Thyroid gland (tissue), 4 donors: ENCODE measurements at places on chromosomes 6 and 20.

DNA sequence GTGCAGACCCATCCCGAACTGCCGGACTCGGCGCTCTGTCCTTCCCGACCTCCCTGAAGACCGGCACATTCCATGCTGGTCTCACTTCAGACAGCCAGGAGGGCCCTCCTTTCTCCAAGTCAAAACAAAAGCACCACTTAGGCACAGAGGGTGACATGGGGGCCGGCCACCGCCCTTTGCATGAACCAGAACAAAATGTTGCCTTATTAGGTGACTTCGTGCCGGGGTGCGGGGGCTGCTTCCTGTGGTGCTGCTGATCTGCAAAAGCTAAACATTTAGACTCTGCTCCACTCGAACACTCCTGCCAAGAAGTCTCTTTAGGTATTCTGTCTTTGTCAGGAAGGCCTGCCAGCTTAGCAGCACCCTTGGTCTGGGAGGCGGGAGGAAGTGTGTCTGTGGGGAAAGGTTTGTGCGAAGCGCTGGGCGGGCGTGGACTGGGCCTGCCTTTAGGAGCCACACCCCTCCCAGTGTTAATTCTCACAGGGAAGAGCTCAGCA is 133.8 kb downstream of the SMOC2 start:
- peak; percentile 71 for DNase-seq

DNA sequence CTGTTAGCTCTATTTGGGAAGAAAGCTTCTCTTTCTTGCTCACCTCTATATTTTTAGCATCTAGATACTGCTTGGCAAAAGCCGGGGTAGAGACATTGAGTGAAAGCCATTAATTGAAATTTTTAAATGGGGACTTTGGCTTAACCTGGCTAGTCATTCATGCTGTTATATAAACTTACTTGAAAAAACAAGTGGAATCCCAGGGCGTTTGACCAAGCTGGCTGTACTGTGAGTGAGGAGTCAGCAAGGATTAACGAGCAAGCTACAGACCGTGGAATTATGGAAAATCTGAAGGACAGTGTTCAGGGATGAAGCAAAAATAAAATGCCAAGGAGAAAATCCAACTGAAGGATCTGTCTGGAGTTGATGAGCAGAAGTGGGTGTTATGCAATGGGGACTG is 232.0 kb downstream of the GRM1 start:
- DNase-seq, result peak; percentile 11

DNA sequence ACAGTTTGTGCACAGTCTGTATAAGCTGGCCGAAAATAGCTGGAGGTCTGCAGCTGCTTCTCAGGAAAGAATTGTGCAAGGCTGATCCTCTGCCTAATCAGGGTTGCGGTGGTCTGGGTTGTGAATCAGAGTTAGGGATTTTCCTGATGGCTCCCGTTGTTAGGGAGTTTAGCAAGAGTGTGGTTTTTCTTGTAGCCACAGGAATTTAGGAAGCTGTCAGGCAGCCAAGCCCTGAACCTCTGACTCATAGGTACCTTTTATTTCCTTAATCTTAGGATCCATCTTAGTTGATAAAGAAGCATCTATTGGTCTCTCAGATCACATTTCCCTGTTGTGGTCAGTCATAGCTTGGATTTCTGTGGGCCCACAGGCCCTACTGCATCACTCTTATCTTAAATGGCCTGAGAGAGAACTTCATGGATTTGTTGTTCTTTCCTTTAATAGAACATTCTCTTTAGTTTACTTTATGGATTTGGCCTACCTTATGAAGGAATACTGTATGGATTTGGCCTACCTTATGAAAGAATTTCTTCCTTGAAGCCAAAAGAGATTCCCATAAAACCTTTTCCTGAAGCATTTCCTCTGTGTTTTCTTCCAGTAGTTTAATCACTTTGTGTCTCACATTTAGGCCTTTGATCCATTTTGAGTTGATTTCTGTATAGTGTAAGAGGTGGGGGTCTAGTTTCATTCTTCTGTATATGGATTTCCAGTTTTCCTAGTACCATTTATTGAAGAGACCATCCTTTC is 10.3 kb downstream of the KIF25 start:
- no peak for DNase-seq

GRCh38 chr6:53100561-53100960 is 35.4 kb downstream of the FBXO9 start:
- no peak for DNase-seq

- no peak for DNase-seq
Observed at GRCh38 chr6:156425359-156426020, 351.7 kb upstream of the ARID1B start.

DNA sequence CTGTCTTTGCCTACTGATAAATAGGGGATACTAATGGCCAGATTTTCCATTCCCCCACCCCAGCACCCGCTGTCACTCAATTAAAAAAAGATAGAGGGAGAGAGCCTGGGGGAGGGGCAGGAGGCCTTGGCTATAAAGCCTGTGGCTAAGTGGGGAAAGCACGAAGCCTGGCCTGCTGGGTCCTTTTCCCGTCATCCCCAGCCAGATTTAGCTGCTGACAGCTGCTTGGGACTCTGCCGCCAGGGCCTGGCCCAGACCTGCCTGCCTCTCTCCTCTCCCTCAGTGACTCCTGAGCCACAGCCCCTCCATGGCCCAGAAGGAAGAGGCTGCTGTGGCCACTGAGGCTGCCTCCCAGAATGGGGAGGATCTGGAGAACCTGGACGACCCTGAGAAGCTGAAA is at the start of gene APOBEC2:
TSS of gene APOBEC2 (plus strand) at position 162 of the 400 bp plus-strand sequence. CDS start at position 308, 146 bp downstream.
- DNase-seq, result no peak

DNA sequence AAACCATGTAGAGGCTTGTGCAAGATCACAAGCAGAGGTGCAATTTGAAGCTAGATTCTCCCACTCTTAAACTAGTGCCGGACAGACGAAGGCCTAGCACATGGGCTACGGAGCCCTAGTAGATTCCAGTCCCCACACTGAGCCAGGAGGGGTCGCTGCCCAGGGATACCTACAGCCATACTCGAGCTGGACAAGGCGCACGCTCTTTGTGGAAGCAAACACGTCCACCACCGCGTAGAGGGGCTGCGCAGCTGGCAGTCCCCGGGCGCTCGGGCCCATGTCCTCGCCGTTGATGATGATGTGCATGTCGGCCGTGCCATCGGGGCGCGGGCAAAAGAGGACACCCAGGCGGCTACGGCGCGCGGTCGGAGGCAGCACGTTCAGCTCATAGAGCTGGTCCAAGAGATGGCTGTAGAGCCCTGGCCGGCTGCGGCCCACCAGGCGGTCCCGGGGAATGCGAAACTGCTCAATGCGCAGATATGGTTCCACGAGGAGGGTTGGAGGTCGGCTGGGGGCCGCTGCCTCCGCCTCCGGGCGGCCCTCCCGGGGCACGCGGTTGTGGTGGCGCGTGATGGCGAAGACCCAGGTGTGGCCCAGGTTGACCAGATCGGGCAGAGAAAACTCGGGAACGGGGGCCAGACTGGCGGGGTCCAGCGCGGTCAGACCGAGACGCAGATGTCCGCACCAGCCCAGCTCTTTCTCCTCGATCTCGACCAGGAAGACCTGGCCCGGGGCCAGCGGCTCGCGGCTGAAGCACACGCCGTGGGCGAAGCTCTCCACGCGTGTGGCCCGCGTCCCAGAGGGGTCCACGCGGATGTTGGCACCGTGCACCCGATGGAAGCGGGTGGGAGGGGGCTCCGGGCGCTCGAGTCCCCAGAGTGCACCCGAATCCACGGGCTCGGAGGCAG is 677 bp downstream of the NEURL2 start:
- DNase-seq, result peak; percentile 79

- no peak for DNase-seq
Observed at GRCh38 chr6:170114956-170115855, 175.7 kb downstream of the DLL1 start.

GRCh38 chr6:121399966-121400365 is 35.5 kb upstream of the GJA1 start:
- DNase-seq, result no peak

DNA sequence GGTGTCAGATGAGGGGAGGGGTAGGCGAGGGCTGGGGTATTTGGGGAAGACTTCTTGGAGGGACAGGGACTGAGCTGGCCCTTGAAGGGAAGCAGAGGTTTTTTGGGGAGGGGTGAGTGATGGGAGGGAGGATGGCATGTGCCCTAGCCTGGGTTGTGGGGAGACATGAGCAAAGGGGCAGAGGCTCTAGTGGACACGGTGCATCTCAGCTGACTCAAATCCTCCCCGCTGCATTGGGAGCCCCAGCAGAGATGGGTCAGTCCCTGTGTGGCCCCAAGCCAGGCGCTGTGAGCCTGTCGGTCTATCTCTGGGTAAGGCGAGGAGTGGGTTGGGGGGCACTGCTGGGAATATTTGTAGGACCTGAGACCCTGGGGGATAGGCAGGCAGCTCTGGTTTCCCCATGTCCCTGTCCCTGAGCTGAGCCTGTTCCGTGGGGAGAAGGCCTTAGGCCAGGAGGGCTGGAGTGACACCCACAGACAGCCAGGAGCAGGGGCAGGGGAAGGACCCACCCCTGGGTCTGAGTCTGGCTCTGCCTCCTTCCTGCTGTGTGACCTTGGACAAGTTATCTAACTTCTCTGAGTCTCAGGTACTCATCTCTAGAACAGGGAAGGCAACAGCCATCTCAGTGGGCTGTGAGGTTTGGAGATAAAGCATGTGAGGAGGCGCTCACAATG is 36.0 kb downstream of the SPDEF start:
- DNase-seq, result no peak

DNA sequence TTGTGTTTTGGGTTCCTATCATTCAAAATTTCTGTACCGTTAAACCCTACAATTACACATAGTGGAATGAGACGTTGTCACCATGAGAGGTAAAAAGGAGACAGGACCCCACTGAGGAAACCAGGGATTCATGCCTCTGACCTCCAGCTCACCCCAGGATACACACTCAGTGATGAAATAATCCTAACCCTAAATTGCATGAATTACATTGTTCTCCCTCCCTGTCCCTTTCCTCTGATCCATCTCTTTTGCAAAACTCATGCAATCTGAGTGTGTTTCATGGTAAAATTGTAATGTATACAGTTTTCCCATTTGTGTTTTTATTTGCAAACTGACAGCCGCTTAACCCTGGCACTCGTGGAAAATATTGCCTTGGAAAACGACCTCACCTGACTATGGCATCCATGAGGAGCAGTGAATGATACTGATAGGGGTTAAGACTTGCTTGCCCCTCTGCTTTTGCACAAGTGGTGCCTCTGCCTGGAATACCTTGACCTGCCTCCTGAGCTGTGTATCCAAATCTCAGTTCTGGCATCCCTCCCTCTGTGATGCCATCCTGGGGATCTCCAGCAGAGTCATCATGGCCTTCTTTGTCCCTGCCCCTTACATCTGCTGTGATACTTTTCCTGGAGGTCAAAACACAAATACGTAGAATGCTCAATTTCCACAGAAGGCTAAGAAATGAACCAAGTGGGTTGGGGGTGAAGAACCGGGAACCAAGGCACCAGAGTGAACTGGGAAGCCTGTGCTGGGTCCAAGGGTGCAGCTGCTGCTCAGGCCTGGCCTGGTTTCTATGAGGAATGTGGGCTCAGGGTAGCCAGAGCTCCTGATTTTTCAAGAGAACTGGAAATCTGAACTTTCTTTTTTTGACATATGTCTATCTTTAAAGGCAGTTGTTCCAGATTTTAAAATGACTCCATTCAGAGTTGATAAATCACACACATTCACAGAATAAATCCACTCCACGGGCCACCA is 211.6 kb upstream of the ZNF217 start:
- no peak for DNase-seq

- DNase-seq, result no peak
Observed at GRCh38 chr6:116996842-116997241, 119.8 kb downstream of the RFX6 start.

DNA sequence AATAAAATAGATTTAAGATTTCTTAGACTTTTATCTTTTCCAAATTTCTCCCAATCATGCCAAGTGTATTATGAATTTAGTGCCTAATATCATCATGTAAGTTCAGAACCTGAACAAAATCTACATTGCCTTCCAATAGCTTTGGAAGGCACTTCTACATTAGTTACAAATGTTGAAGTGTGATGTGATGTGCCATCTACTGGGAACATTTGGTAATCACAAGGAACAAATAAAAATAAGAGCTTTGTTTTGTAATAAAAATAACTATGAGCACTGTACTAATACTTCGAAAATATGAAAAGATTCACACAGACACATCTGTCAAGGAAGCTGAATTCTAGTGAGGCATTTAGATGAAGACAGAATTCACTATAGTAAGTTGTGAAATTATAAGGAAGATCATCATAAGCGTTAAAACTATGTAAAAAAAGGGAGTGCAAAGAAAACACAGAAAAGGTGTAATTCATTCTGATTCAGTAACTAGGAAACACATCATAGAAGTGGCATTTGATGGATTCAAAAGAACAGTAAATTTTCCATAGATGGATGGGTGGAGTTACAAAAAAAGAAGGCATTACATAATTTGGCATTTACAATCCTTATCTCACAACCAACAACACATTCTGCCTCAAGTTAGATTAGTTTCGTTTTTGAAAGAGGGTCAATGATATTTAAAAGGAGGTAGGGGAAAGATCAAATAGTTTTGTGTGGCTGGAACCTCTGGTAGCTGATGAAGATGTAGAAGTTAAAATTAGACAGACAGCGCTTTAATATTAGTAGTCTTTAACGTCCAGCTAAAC is 161.0 kb downstream of the ASCC3 start:
- no peak for DNase-seq

DNA sequence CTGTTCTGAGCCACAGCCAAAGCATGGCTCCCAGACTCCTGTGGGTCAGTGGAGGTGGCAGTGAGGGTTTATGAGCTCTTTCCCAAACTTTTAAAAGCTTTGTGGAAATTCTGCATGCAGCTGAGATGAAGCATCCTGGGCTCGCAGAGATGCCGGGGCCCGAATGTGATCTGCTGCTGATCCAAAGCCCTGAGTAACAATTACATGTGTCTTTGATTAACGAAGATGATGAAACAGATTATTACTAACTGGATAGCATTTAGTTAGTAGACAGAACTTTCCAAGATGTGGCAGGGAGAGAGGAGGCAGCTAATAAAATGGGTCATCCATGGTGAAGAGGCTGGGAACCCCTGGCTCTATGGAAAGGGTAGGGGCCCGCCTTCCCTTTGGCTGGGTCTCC is 43.9 kb upstream of the MDFI start:
- DNase-seq, result no peak

DNA sequence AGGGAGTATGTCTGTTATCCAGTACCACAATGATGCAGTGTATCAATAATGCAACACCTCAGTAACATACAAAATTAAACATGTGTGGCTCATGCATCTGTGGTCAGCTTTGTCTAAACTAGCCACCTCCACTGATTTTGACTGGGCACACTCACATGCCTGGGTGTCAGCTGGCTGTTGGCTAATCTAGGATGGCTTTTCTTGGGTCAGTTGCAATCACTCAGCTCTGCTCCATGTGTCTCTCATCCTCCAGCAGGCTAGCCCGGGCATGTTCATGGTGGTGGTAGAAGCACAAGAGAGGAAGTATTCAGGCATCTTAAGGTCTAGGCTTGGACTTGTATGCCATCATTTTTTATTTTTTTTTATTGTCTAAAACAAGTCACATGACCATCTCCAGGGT is 59.3 kb upstream of the JAG1 start:
- no peak for DNase-seq

GRCh38 chr6:134722200-134722870 is 227.6 kb downstream of the ALDH8A1 start:
- DNase-seq, result no peak

GRCh38 chr20:33667245-33667675 is 517 bp downstream of the ACTL10 start:
- peak; percentile 72 for DNase-seq
